Activated T-cell treated with anti-CD3 and anti-CD28 coated beads, Interleukin-2, amount 50 U/mL, for 72 hours (primary cell): ENCODE measurements at places on chromosomes 2 and 18. TPM values are rescaled to one million over a fixed set of nuclear protein-coding genes. Genes with fewer than 3 reads are reported as not detected.
A peak's percentile ranks its signal among the peaks of the same experiment; 100 is the strongest.

DNA sequence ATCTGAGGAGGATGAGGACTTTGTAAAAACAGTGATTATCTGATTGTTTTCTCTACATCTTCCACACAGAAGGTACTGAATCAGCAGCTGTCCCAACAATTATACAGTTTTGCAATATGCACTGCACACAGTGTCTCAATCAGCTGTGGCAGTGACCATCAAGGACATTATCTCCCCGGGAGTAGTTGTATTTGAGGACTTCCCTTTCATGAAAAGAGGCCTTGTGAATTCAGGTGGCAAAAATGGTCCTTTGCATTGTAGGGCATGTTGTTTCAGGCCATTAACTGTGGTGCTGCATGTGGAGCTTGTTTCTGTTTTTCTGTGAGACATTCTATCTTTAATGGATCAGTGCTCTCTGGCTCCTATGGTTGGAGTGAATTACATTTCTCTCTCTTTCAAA, 779.4 kb upstream of the FSHR start:
- H3K4me1 ChIP-seq: no peaks in the 10 kb centered on the region
- no peak overlapping the region for H3K27ac ChIP-seq
- H3K36me3 ChIP-seq: no peaks in the 10 kb centered on the region
- H3K27me3 ChIP-seq: no peaks in the 10 kb centered on the region
- H3K4me3 ChIP-seq: no peak overlapping the region
- DNase-seq: no peak

GRCh38 chr2:168166902-168167510, 80.4 kb downstream of the STK39 start:
- H3K27me3 ChIP-seq: no peaks in the 10 kb centered on the region
- peak overlapping the region; percentile 88 for H3K27ac ChIP-seq
- DNase-seq: peak; percentile 35
- H3K4me1 ChIP-seq: peaks cover 55% of the 10 kb centered on the region
- peaks cover 2% of the 10 kb centered on the region for H3K36me3 ChIP-seq
- H3K4me3 ChIP-seq: peak overlapping the region; percentile 71

DNA sequence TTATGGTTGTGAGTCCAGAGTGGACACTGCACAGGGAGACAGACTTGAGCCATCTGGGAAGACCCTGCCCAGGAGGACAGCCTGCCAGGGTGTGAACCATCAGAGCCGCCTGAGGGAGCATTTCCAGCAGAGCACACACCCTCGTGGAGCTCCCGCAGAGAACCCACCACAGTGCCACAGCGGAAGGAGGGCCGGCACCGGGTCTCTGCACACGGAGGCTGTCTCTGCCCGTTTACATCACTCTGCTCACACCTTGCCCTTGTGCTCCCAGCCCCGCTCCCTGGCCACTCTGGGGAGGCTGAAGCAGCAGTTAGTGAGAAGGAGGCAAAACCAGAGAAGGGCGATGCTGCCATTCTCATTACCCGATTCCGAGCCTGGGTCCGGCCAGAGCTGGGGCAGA, 161.9 kb downstream of the KLHL29 start:
- H3K27ac ChIP-seq: no peak overlapping the region
- H3K36me3 ChIP-seq: no peaks in the 10 kb centered on the region
- H3K4me1 ChIP-seq: peaks cover 16% of the 10 kb centered on the region
- H3K4me3 ChIP-seq: no peak overlapping the region
- H3K27me3 ChIP-seq: no peaks in the 10 kb centered on the region

IGFBP2 gene
- total RNA-seq: 7.4 TPM

DNA sequence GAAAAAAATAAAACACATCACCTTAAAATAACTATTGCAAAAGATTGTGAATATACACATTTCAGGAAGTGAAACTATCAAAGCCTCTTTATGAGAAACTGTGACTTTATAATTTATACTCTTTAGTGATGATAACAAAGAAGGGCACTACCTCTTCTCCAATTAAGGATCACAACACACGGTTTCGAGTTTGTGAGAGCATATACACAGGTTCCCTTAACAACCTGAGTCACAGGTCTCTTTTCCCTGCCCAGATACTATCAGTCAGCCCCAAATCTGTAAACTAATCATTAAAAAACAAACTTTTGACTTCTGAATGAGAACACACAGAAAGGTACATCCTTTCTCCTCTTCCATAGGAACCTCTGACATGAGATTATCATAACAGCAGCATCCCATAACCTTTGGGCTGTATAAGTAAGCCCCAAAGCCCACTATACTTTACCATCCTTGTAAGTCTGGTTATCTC, 44.9 kb downstream of the PTPN2 start:
- H3K36me3 ChIP-seq: peaks cover 2% of the 10 kb centered on the region
- H3K27ac ChIP-seq: peak overlapping the region; percentile 100
- H3K4me1 ChIP-seq: peaks cover 76% of the 10 kb centered on the region
- peak; percentile 30 for DNase-seq
- H3K4me3 ChIP-seq: peak overlapping the region; percentile 93
- H3K27me3 ChIP-seq: no peaks in the 10 kb centered on the region

MATN3 gene
- not detected for total RNA-seq

- no peak overlapping the region for H3K4me3 ChIP-seq
- H3K36me3 ChIP-seq: no peaks in the 10 kb centered on the region
- H3K4me1 ChIP-seq: no peaks in the 10 kb centered on the region
- no peak overlapping the region for H3K27ac ChIP-seq
- peaks cover 10% of the 10 kb centered on the region for H3K27me3 ChIP-seq
- DNase-seq: no peak
Measured at GRCh38 chr2:180115675-180116074, 108.6 kb upstream of the CWC22 start.

GRCh38 chr2:162473296-162473695, 129.4 kb downstream of the GCA start:
- DNase-seq: no peak
- no peak overlapping the region for H3K27ac ChIP-seq
- no peaks in the 10 kb centered on the region for H3K27me3 ChIP-seq
- H3K4me1 ChIP-seq: no peaks in the 10 kb centered on the region
- no peak overlapping the region for H3K4me3 ChIP-seq
- H3K36me3 ChIP-seq: no peaks in the 10 kb centered on the region

DNA sequence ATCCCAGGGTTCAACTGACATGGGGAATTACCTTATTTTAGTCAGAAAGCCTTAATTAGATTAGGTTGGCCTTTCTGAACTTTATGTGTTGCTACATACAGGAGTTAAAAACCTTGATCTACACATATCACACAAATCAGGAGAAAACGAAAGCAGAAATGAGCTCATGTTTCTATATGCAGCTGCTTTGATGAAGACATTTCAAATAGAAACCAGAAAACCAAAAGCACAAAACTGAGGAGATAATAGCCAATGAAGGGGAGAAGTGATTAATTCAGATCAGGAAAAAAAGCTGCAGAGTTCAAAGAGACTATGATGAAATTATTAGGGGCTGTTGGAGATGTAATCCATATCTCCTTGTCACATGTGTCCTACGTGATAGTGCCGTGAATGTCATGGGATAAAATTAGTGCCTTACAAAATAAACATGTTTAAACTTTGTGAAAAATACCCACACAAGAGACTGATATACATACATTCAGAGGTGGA, 255.0 kb downstream of the CAMKMT start:
- H3K27ac ChIP-seq: no peak overlapping the region
- no peaks in the 10 kb centered on the region for H3K27me3 ChIP-seq
- no peak for DNase-seq
- H3K36me3 ChIP-seq: no peaks in the 10 kb centered on the region
- no peak overlapping the region for H3K4me3 ChIP-seq

DNA sequence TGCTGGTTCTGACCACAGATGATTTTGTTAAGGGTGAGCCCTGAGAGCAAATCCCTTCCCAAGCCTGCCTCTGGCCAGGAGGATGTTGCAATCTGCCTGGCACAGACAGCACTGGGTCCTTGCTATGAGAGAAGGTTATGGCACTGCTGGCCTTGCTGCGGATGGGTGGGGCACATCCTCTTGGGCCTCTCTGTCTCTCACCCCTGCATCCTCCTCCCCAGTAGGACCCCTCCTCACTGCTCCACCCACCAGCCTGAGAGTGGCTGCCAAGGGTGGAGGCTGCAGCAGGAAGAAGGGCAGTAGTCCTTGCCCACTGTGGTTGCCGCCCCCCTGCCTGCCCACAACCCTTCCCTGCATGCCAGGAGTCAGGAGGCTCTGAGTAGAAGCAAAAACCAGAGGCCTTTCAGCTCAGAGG, 180.9 kb downstream of the ZBTB7C start:
- peaks cover 7% of the 10 kb centered on the region for H3K27me3 ChIP-seq
- DNase-seq: no peak
- no peaks in the 10 kb centered on the region for H3K36me3 ChIP-seq
- no peak overlapping the region for H3K4me3 ChIP-seq
- peaks cover 7% of the 10 kb centered on the region for H3K4me1 ChIP-seq

GRCh38 chr18:49548229-49548636, 13.6 kb upstream of the LIPG start:
- no peaks in the 10 kb centered on the region for H3K4me1 ChIP-seq
- no peak overlapping the region for H3K4me3 ChIP-seq
- peaks cover 23% of the 10 kb centered on the region for H3K27me3 ChIP-seq
- H3K27ac ChIP-seq: no peak overlapping the region

GRCh38 chr2:196276421-196276820, 105.0 kb upstream of the STK17B start:
- H3K27ac ChIP-seq: peak overlapping the region; percentile 91
- H3K27me3 ChIP-seq: no peaks in the 10 kb centered on the region
- peaks cover 3% of the 10 kb centered on the region for H3K36me3 ChIP-seq
- peak overlapping the region; percentile 88 for H3K4me3 ChIP-seq
- no peak for DNase-seq

DAW1 gene
- total RNA-seq: not detected

ABCG8 gene
- not detected for total RNA-seq

DNA sequence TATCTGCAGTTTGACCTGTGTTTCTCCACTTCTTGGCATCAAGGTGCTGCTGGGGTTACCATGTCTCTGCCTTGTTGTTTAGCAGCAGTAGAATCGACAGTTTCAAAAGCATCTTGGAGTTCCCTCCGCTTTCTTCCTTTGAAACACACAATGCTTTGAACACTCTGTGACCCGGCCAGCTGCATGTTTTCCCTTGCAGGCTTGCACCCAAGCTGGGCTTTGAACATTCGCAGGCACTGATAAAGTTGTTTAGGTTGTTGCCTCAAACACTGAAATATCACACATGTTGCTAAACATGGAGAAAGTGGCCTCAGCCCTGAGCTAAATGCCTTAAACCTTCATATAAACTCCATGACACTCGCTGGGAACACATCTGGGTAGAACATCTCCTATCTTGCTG, 251.7 kb downstream of the TSN start:
- no peak overlapping the region for H3K4me3 ChIP-seq
- H3K4me1 ChIP-seq: no peaks in the 10 kb centered on the region
- no peak overlapping the region for H3K27ac ChIP-seq

POMC gene
- total RNA-seq: 12.5 TPM

SUMO1 gene
- total RNA-seq: 88.7 TPM

- no peak for DNase-seq
- H3K27ac ChIP-seq: no peak overlapping the region
- H3K4me3 ChIP-seq: no peak overlapping the region
- no peaks in the 10 kb centered on the region for H3K27me3 ChIP-seq
Measured at GRCh38 chr2:15745907-15746702, 154.4 kb downstream of the DDX1 start.

ACVR1C gene
- 3.6 TPM for total RNA-seq

GRCh38 chr2:187552381-187552780, 1.9 kb downstream of the TFPI start:
- peaks cover 31% of the 10 kb centered on the region for H3K27me3 ChIP-seq
- H3K4me3 ChIP-seq: no peak overlapping the region
- no peak overlapping the region for H3K27ac ChIP-seq

PPP1R1C gene
- total RNA-seq: not detected

DNA sequence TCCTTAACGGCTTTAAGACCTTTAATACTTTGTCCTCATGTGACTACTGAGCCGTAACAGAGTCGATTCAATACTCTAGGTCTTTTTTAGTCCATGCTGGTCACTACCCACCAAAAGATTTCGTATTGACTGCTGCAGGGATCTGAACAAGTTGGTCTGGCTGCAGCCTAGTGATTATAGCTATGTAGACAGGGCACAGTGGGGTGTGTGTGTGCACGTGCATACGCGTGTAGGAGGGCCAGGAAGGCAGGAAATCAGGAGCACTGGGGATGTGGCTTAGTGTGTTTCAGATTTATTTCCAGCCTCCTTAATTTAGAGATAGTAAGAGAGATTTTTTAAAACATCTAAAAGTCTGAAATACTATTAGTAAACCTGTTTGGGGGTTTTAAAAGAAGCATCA, 161.4 kb downstream of the MYO3B start:
- no peak overlapping the region for H3K27ac ChIP-seq
- peaks cover 5% of the 10 kb centered on the region for H3K27me3 ChIP-seq
- no peak overlapping the region for H3K4me3 ChIP-seq
- peaks cover 2% of the 10 kb centered on the region for H3K36me3 ChIP-seq

DNA sequence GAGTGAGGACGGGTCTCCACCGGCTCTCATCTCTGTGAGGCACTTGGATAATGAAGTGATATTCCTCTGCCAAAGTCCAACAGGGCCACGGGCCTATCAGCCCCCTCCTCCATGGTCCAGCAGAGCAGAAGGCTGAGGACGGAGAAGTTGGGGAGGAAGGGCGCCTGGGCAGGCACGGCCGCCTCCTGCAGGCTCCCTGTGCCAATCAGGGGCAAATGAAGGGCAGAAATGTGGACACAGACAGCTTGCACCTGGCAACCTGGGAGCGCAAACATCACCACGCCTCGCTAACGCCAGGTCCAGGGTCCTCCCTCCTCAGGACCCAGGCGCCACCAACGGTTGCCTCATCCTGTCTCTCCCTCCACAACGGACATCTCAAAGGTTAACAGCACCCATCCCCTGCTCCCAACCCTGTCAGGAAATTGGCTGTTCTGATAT, 24.3 kb downstream of the SMAD7 start:
- no peak overlapping the region for H3K4me3 ChIP-seq
- no peak for DNase-seq
- no peaks in the 10 kb centered on the region for H3K27me3 ChIP-seq
- H3K27ac ChIP-seq: peak overlapping the region; percentile 21
- peaks cover 89% of the 10 kb centered on the region for H3K4me1 ChIP-seq

TMEM237 gene
- 17.6 TPM for total RNA-seq

DNA sequence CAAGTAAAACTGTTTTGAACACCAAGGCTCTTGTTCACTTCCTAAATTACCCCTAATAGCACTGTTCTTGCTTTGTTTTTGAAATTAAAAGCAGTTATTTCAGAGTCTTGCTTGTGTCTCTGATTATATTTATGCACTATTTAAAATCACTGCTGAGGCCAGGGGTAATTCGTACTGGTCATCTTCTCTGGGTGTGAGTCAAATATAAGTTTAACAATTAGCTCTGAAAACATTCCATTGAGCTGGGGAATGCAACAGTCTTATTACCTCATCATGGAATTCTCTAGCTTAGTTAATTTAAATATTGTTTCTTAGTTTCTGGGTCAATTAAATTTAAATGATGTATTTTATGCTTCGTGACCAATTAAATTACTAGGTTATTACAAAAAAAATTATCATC, 135.0 kb downstream of the MEIS1 start:
- no peaks in the 10 kb centered on the region for H3K36me3 ChIP-seq
- no peak overlapping the region for H3K27ac ChIP-seq
- H3K4me1 ChIP-seq: peaks cover 2% of the 10 kb centered on the region
- no peak for DNase-seq

DNA sequence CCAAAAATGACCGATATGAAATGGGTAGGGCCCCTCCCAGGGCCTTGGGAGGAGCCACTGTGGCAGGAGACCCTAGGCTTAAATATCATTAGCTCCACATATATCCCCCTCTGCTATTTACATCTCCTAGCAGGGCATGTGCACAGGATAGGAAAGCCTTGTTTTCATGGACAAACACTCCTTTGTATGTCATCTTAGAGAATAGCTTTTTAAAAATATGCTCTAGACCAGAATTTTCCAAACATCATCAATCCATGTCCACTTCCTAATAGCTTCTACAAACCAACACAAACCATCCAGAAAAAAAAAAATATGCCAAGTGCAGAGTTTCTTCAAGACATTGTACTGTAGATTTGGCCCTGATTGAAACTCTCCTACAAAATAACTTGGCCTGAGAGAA, 10.8 kb downstream of the DAPL1 start:
- H3K27ac ChIP-seq: no peak overlapping the region
- no peak for DNase-seq
- peaks cover 5% of the 10 kb centered on the region for H3K27me3 ChIP-seq
- H3K36me3 ChIP-seq: no peaks in the 10 kb centered on the region
- H3K4me1 ChIP-seq: no peaks in the 10 kb centered on the region

CEP76 gene
- 16.0 TPM for total RNA-seq
